Right cardiac atrium (tissue), 5 donors: ENCODE measurements at places on chromosomes 3 and 15.

DNA sequence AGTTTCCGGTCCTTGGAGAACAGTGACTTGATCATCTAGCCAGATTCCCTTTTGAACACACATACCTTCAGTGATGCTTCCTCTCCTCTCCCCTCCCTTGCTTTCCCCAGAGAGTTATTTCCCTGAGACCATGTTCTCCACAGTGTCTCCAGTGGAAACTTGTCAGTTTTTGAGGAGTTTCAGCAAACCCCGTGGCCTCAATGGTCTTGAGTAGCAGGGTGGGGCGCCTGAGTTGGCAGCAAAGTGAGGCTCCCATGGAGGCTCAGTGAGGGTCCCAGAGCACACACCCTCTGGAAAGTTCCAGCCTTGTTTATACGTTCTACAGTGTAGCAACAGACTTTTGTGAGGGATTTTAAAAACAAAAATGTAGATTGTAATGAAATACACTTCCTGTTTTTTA is 135.1 kb downstream of the LRRC28 start:
- DNase-seq = peak; percentile 33

- peak; percentile 93 for DNase-seq
These were observed at the start of gene SPRED1 for GRCh38 chr15:38252481-38253350. Gene SPRED1, plus strand, starts transcription at chr15:38252836. Its CDS starts 350 bp downstream, at chr15:38253186.

DNA sequence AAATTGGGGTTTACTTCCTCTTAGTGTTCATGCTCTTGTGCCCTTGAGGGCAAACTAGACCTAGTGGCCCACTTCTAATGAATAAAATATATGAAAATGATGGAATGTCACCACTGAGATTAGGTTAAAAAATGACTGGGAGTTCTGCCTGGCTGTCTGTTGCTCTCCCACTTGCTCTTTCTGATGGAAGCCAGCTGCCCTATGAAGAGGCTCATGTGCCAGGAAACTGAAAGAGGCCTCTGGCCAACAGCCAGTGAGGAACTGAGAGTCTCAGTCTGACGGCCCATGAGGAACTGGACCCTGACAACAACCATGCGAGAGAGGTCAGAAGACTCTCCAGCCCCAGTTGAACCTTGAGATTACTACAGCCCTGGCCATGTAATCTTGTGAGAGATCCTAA is 107.1 kb upstream of the FHIT start:
- peak; percentile 87 for DNase-seq

GRCh38 chr15:81296673-81297072 is 27.3 kb downstream of the STARD5 start:
- DNase-seq = no peak

GRCh38 chr15:56440214-56440770 is 24.6 kb downstream of the MNS1 start:
- no peak for DNase-seq

GRCh38 chr3:24684506-24685023 is 189.9 kb upstream of the THRB start:
- DNase-seq = no peak

GRCh38 chr3:182789371-182789770 is 3.9 kb upstream of the ATP11B start:
- DNase-seq = no peak

DNA sequence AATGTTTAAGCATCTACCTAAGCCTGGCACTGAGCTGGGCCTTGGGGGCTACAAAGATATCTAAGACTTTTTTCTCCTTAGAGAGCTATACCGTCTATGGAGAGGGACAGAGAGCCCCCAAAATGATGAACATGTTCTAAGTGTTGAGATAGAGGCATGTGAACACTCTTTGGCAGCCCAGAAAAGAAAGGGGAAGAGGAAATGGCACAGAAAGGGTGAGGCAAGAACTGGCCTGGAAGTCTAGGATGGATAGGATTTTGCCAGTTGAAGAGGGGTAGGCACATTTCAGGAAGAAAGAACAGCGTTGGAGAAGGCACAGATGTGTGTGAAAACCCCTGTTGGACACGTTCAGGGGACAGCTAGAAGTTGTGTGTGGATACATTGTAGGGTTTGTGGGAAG is 276.2 kb upstream of the LRRFIP2 start:
- no peak for DNase-seq

- DNase-seq = no peak
These were observed 27.5 kb downstream of the NBEAL2 start for GRCh38 chr3:47007001-47007400.
